Midbrain (tissue), 1 donor: ENCODE measurements at places on chromosomes 1 and 21.

GRCh38 chr1:243930822-243931671 is 81.0 kb upstream of the AKT3 start:
- DNase-seq, result peak; percentile 39

DNA sequence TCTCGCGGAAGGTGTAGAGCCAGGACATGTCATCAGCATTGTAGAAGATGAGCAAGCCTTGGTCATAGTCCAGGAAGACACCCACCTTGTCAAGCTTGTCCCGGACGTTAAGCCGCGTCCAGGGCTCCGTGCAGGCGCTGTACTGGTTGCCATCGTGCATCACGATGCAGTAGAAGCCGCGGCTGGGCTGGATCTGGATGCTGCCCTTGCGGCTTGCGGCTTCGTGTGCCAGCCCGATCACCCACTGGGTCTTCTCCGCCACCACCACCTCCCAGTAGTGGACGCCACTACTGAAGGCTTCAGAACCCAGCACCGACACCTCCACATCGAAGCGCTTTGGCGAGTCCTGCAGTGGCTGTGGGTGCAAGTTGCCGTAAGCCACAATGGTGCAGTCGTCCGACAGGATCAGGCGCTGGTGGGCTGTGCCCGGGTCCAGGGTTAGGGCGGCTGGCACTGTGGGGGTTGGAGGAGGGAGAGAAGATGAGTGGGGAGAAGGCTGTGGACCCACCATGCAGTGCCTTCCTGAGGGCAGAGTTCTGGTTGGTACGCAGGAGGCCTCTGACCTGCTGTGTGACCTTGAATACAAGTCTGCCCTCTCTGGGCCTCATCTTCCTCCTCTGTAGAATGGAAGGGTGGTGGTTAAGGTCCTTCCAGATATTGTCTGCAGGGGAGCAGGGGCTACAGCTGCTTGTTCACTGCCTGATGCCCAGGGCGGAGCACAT is 34.4 kb downstream of the TRIM62 start:
- DNase-seq, result no peak

DNA sequence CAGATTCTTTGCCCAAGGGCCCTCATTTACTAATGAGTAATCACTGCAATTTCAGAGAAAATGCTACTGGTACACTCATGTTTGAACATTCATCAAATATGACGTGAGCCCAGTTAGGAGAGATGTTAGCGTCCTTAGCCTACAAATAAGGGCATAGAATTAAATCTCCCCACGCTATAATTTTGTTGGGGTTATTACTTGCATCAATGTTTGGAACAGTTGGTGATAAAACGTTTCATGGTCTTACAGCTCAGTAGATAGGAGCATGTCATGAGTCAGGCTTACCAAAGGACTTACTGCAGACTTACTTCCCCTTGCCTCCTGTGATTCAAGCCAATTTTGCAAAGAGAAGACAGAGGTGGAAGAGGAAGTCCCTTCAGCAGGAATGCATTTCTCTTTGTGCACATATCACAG is 304.0 kb downstream of the KIF26B start:
- peak; percentile 17 for DNase-seq

DNA sequence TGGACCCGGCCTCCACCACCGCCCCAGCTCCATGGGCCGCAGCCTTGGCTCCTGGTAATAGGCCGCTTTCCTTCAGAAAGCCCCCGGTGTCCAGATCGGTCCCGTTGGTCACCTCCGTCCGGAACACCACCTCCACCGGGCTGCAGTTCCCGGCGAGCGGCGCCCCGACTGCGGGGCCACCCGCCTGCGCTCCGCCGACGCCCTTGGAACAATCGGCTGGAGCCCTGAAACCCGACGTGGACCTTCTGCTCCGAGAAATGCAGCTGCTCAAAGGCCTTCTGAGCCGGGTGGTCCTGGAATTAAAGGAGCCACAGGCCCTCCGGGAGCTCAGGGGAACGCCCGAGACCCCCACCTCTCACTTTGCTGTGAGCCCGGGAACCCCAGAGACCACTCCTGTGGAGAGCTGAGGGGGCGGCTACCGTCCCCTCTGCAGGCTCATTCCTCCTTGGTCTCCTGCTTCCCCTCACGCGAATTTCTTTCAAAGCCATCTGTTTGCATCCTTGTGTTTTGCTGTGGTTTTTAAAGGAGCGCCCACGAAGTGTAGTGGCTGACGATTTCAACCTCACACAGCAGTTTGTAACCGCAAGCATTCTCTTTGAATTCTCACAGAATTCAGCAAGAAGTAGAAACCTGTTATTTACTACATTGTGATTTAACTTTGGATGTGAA is 6.0 kb downstream of the FCRLB start:
- no peak for DNase-seq

GRCh38 chr1:158930504-158930903 is 848 bp upstream of the PYHIN1 start:
- no peak for DNase-seq
